ENCODE measurements at places on chromosomes 13 and 19. TPM values are rescaled to one million over a fixed set of nuclear protein-coding genes. Genes with fewer than 3 reads are reported as not detected.

- DNase-seq = no peak
Measured at GRCh38 chr13:73879346-73880015, 254.7 kb downstream of the KLF12 start.

GRCh38 chr13:85303630-85304029 lies 495.6 kb downstream of the SLITRK6 start:
- DNase-seq = no peak

GRCh38 chr13:112729408-112729807 lies 39.6 kb downstream of the ATP11A start:
- peak; percentile 61 for DNase-seq

DNA sequence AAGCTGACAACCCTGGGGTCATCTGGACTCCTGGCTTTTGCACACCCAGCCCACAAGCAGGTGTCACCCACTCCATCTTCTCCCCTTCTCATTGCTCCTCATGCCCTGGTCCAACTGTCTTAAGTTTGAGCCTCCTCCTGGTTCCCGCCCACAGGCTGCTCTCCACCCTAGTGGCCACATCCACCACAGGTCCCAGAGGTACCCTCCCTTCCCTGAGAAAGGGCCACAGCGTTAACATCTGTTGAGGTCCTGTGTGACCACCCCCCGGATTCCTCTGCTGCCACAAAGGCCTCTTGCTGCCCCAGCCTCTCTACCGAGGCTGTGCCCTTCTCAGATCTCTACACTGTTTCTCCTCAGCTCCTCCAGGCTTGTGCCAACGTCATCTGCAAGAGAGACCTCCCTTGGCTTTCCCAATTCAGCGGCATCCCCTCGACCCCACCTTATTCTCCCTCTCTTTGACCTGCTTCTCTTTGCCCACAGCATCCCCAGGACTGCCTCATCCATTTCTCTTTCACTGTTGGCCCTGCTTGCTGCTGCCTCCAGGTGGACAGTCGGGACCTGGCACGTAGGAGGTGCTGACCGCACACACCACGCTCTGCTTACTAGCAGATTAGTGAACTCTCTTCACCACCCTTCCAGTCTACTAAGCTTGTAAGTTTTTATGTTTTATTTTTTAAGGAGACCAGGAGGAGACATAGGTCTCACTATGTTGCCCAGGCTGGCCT lies 33.3 kb downstream of the SUGP2 start:
- no peak for DNase-seq

DNA sequence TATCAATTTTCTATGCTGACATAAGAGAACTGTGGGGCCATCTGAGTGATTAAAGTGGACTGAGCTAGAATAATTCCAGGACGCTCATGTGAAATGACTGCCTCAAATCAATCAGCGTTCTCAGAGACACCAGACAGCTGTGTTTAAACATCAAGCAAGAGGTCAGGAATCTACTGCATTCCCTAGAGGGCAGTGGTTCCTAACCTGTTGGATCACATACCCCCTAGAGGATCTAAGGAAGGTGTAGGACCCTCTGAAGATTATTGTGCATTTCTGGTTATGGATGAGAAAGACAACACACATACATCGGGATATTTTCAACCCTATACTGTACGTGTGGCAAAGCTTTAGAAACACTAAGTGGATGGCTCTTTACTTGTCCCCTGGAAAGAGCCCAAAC lies 51.8 kb upstream of the FREM2 start:
- no peak for DNase-seq

DNA sequence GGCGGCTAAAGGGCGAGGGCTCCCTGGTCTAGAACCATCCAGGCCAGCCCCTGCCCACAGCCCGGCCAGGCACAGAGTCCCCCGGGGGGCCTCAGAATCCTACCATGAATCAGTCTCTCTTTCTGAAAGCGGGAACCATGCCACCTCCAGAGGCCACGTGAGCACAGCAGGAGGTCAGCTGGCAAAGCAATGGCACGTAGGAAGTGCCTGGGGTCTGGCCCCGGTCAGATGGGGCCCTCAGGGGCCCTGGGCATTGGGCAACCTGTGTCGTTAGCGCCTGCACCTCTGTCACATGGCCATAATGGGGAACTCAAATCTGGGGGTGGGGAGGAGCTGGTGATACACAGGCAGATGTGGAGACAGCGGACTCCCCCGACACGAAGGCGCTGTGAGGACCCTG lies 8.8 kb downstream of the MFSD12 start:
- DNase-seq = no peak

DNA sequence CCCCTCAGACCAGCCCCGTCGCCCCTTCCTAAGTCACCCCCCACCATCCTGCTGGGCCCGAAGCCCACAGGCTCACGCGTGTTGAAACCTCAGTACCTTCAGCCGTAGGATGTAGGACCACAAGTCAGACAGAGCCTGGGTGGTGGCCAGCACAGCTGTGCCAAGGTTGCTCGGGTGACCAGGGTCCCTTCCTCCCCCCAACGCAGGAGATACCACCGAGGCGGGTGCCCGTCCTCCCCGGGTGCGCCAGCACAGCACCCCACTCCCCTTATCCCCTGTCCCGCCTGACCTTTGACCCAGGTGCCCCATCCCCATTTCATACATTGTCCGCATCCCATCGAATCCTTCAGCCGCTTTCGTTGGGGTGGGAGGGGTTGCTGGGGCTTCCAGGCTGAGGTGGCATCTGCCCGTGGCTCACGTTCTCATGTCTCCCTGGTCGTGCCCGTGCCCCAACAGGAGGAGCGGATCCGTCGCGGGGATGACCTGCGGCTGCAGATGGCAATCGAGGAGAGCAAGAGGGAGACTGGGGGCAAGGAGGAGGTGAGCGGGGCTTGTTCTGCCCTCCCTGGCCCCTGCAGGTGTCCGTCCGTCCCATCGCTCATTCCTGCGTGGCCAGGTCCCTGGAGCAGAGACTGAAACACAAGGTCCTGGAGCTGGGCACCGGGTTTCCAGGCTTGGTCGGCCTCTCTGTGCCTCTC lies 14.5 kb downstream of the EPN1 start:
- no peak for DNase-seq

DNA sequence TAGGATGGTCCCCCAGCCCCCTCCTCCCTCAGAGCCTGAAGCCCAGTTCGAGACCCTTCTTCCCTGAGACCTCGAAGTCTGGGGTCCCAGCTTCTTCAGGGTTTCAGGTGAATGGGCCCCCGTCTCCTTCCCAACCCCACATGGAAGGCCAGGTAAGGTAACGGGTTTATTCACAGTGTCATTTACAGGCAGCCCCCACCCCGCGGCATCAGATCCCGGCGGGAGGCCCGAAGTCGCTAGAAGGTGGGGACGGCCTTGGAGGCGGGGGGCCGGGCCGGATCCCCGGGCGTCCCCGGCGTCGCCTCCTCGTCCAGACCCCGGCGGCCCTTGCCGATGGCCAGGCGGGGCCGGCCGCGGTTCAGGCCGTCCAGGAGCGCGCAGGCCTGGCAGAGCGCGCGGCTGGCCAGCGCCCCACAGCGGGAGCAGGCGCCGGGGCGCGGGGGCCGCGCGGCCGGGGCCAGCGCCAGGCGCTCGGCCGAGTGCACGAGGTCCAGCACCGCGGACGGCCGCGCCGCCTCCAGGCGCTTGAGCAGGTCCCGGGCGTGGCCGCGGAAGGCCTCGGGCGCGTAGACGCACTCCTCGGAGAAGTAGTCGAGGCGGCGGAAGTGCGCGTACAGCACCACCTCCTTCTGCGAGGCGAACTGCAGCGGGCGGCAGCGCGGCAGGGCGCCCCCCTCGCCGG lies 9.7 kb downstream of the CTU1 start:
- DNase-seq = no peak

Gene ZNF66
- total RNA-seq = 5.1 TPM

Gene WDR88
- not detected for total RNA-seq

Gene RPL18A
- total RNA-seq = 2,411 TPM

Gene KLF12
- total RNA-seq = 3.0 TPM
